Omental fat pad (tissue), 4 donors: ENCODE measurements at places on chromosomes 5 and 9.
A peak's percentile ranks its signal among the peaks of the same experiment; 100 is the strongest.

GRCh38 chr5:31563216-31563615 is 31.1 kb downstream of the C5orf22 start:
- no peak for DNase-seq

- no peak for DNase-seq
Observed at GRCh38 chr5:1205255-1206180, 4.1 kb downstream of the SLC6A19 start.

DNA sequence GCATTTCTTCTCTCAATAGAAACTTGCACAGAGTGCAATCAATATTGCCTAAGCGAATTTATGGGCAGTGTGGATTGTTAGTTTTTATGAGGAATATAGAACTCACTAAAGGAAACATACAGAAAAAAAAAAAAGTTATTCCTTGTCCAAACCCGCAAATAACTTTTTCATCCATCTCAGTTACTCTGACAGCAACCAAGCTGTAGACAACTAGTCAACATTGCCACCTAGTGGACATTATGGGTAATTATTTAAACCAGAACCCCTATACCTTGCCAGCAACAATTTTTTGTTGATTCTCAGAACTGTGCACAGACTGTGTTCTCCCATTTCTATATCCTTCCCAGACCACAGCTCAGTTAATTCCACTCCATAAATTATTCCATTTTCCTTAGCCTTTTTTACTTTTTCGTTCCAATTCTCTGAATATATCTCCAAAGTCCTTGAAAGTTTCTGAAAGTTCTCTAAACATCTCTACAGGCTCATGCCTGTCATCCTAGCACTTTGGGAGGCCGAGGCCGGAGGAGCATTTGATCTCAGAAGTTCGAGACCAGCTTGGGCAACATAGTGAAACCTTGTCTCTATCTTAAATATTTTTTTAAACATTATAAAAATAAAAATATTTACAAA is 2.6 kb upstream of the AFAP1L1 start:
- DNase-seq = no peak

GRCh38 chr5:3607541-3608181 is 12.0 kb downstream of the IRX1 start:
- no peak for DNase-seq

DNA sequence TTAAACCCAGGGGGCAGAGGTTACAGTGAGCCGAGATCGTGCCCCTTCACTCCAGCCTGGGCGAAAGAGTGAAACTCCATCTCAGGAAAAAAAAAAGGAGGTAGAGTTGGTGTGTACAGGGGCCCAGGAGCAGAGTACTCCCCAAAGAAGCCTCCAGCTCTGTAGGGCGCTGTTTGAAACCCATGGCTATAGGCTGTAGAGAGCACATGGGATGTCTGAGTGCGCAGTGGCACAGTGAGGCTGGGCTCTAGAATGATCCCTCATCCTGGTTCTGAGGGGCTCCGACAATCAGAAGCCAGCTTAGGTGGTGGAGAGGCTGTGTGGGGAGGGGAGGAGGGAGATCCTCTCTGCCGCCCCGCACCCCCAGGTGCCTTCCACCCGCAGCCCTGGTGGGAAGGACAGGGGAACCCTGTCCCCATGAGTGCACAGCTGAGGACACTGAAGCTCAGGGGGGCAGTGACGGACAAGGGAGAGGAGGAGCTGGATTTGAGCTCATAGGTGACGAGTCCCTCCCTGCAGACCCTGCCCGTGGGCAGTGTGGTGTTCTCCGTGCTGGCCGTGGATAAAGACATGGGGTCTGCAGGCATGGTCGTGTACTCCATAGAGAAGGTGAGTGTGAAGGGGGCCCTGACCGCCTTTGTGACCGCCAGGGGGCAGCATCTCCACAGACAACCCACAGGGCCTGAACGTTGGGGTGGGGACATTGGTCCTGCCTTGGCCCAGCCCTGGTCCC is 24.6 kb downstream of the CDHR2 start:
- DNase-seq = peak; percentile 70

DNA sequence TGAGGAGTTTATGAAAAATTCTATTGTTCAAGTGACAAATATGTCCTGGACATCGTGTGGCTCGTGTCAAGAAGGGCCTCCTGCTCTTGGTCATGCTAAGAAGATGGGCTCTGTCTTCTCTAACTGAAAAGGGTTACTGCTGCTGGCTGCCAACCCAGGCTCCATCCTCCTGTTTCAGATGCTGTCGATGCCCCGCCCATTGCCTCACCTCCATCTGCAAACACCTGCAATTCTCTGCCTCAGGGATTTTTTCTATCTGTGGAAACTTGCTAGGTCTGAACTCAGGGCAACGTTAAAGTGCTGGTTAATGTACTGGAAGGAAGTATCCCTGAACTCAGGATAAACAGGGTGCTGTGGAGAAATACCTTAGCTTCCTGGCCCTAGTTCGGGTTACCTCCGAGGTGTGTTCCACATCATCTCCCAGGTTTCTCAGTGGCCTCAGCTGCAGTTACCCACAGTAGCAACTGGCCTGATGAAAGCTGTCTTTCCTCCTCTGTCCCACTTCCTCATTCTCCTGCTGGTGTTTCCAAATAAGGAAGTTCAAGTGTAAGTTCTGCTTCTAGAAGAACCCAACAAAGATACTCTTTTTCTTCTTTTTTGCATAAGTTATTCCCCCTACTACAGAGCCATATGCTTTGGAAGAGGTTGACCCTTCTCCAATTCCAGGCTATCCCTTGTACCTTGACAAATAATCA is 151.7 kb upstream of the SMIM23 start:
- no peak for DNase-seq

GRCh38 chr9:92654481-92655301 is 15.2 kb downstream of the IPPK start:
- no peak for DNase-seq

- no peak for DNase-seq
Observed at GRCh38 chr5:31581498-31582099, 49.5 kb downstream of the C5orf22 start.

- no peak for DNase-seq
Observed at GRCh38 chr5:60483050-60483449, 216.9 kb downstream of the DEPDC1B start.

- DNase-seq = no peak
Observed at GRCh38 chr9:136964171-136964689, 12.2 kb downstream of the LCN12 start.

GRCh38 chr9:113632776-113633590 is 169.5 kb downstream of the RGS3 start:
- no peak for DNase-seq

- no peak for DNase-seq
Observed at GRCh38 chr5:91384671-91385430, 1.7 kb upstream of the ARRDC3 start.

DNA sequence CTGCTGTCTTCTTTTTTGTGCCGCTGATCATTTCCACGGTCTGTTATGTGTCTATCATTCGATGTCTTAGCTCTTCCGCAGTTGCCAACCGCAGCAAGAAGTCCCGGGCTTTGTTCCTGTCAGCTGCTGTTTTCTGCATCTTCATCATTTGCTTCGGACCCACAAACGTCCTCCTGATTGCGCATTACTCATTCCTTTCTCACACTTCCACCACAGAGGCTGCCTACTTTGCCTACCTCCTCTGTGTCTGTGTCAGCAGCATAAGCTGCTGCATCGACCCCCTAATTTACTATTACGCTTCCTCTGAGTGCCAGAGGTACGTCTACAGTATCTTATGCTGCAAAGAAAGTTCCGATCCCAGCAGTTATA is 17.1 kb downstream of the F2R start:
- no peak for DNase-seq
